ENCODE measurements at places on chromosomes 5 and 9.

- DNase-seq, result no peak
Observed at GRCh38 chr9:1738511-1739100, 276.5 kb upstream of the SMARCA2 start.

GRCh38 chr5:40386289-40386688 is 293.4 kb upstream of the PTGER4 start:
- DNase-seq, result peak; percentile 48

GRCh38 chr5:96432216-96433065 is 607 bp downstream of the PCSK1 start:
- DNase-seq, result no peak

DNA sequence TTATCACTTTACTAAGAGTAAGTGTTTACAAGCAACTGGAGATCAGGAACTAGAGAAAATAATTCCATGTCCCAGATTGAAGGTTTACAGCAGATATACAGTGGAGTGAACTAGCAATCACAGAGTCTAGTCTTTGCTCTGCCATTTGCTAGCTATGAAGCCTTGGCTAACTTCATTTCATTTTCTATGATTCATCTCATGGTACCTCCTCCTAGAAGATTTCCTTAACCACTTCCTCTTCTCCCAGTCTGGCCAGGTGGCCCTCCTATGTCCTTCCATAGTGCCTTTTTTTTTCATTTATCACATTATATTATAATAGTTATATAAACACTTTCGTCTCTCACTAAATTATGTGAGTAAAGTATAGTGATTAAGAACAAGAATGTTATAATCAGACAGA is 52.1 kb downstream of the GRIA1 start:
- DNase-seq, result no peak

DNA sequence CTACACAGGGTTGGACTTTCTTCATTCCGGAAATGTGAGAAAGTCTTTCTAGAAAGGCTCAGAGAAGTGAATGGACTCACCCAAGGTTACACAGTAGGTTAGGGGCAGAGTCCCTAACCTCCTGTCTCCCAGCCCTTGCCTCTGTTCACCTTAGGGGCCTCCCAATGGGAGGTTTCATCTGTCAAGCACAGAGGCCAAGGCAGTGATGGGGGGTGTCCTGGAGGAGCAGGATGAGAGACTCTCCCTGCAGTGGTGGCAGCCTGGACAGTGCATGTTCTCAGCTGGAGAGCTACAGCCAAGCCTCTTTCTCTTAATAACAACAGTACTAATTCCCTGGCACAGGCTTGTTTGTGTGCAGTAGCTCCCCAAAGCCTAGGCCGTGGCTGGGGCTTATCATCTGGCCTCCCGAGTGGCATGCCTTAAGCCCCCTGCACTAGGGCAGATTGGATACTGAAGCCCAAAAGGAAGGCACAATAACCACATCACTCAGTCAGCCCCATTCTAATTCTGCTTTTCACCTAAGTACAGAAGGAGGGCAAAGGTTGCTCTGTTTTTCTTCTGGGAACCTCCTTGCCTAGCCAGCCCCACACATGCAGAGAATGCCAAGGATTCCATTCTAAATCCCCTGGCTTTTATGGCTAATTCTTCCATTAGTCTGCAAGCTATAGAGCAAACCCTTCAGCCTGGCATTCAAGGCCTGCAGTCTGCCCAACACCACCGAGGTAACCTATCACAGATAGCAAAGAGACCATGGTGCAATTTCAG is 50.2 kb upstream of the XPA start:
- no peak for DNase-seq
